ENCODE measurements at places on chromosomes 4 and X. TPM values are rescaled to one million over a fixed set of nuclear protein-coding genes. Genes with fewer than 3 reads are reported as not detected.

DNA sequence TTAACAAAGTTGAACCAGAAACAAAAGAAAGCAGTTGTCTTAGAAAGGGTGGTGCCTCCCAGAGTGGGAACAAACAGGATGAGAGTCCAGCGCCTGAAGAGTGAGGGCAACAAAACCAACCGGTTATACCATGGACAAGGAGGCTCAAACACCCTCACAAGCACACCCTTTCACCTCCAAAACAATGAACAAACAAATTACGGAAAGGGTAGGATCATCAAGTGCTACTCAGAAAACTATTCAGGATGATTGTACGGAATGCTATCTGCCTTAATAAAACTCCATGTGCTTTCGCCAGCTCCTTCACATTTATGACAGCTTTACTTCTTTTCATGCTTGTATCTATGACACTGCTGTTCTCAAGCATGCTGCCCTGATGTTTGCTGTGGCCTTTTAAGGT, 26.8 kb downstream of the SLC39A8 start:
- peak; percentile 7 for DNase-seq

- peak; percentile 66 for DNase-seq
Measured at GRCh38 chr4:118033148-118034052, 886 bp upstream of the NDST3 start.

TBC1D9 gene
- total RNA-seq, result 9.4 TPM

DNA sequence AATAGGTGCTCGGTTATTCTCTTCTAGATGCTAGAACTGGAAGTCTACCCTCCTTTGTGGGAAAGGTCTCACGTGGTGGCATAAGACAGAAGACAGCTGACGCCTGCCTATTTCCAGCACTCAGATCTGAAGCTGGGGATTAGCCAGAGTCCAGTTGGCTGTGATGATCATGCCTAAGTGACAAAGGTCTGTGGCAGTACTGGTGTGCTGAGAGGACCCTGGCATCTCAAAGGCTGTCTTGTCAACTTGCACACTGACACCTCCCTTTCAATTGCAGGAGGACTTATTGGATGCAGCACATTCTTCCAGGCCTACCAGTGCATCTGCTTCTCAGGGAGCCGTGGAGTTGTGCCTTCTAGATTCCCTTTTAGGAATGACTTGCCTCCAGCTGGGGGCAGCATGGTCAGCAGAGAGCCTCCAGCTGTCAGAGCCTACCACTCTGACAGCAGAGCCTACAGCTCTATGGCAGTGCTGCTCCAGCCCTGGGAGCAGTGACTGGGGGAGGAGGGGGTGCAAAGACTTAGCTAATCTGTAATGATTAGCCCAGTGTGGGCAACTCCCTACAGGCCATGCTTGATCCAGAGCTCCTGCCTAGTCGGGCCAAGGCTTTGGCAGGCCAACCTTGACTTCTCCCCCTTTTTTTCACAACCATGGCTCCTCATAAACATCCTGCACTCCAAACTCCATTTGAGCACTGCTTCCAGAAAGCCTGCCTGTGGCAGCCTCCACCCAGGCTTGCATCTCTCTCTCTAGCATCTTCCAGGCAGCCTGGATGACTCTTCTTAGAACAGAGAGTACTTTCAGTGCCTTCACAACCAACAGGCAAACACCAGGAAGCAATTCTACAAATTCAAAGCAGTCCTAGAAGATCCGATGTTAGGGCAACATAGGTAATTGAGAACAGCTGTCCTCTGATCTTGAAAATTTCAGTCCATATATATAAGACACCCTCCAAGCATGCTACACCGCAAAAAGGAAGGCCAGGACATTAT, 13.8 kb upstream of the FGFBP2 start:
- DNase-seq, result no peak

GRCh38 chrX:19849464-19850080, 37.8 kb downstream of the SH3KBP1 start:
- DNase-seq, result no peak

GRCh38 chr4:33715841-33716395, 2528.4 kb downstream of the ARAP2 start:
- no peak for DNase-seq

DNA sequence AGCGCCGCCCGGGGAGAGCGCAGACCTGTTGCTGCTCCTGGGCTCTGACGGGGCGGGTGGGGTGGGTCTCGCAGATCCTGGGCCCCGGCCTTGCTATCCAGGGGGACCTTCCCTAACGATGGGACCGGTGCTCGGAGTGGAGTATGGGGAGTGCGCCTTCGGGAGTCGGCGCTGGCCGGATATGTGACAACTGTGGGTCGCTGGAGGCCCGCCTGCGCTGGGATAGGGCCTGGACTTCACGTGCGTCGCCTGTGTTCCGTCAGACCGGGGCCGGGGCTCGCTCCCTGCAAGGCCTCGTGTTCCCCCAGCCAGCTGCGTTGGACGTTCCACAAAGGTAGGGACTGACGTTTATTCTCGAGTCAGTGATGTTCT, 1.3 kb downstream of the TBL1X start:
- peak; percentile 29 for DNase-seq

GAB1 gene
- total RNA-seq, result 13.4 TPM

DNA sequence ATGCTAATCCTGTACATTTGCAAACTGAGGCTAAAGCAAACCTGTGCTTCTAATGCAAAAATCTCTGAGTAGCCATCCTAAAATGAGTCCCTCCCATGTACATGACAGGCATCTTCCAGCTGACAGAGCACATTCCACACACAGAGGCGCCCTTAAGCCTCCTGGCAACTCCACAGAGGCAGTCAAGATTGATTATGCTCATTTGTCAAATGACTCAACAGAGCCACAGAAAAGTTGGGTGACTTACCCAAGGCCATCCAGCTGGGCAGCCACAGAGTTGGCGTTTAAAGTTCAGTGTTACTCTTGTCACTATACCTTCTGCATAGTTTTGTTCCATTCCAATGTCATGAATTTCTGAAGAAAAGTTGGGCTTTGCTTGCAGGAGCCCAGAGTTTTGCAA, 394.6 kb upstream of the FGF13 start:
- no peak for DNase-seq

DNA sequence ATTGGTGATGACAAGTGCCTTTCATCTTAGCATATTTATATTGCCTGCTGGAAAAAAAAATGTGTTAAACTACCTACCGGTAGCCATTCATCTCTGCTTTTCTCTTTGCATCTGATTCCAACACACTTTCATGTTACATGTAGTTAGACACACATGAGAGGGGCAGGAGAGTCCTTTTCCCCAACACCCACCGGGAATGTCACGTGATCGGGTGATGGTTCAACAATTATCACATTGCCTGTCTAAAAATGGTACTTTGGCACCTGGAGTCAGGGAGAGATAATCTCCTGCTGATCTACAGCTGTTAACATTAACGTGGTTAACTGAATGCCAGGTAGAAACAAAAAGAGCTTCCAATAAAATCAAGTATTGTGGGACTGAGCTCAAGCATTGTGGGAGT, 19.6 kb upstream of the PBDC1 start:
- DNase-seq, result no peak

VSIG4 gene
- total RNA-seq, result not detected

DNA sequence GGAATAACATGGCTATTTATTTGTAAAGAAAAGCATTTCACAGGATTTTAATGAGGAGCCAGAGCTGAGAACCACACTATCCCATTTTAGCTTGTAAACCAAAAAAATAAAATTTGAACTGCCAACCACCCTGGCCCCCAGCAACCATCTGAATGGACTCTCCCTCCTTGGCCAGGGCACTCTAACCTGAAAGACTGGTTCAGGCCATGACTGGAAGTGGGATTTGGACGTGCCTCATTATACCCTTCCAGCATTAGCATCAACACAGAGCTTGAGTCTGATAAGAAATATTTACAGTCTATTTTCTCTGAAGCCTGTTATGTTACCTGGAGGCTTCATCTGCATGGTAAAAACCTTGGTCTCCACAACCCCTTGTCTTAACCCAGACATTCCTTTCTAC, 30.0 kb downstream of the METAP1 start:
- peak; percentile 25 for DNase-seq

GYPA gene
- not detected for total RNA-seq
